ENCODE measurements at places on chromosomes 3 and 15.

GRCh38 chr15:52406601-52407000 lies 111.0 kb upstream of the MYO5C start:
- no peak for DNase-seq

DNA sequence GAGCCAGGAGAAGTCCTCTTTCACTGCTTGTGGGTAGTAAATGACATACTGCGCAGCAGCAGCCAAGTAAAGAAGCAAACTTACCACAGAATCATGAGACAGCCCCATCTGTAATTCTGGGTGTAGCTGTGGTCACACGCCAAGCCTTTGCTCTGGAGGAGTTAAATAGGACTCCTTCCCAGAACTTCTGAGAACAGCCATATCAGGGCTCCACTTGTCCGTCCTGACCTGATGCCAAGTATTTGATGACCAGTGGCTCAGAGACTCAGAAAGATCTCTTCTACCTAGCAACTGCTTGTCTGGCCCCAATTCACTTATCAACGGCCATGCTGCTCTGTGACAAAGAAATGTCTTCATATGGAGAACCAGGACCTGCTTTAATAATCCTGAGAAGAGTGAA lies 20.6 kb upstream of the GOLIM4 start:
- peak; percentile 83 for DNase-seq

DNA sequence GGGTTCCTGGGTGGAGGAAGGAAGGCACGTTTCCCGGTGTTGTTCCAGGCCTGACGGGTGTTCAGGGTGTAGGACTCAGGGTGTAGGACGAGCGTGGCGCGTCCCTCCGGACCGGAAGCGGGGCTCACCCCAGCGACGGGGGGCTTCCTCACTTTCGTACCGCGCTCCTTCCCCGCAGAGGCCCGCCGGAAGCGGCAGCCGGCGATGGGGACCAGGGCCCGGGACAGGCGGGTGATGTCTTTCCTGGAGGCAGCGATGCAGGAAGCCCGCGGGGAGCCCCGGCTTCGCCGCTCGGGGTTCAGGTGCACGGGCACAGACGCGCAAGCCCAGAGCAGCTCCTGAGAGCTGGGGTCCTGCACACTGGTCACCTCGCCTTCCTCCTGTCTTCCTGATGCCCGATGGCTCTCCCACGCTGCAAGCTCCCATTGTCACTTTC lies 13.4 kb downstream of the FOXL2NB start:
- no peak for DNase-seq

- no peak for DNase-seq
Observed at GRCh38 chr3:183492849-183493179, 62.7 kb downstream of the KLHL6 start.

GRCh38 chr15:74451861-74452835 lies 8.8 kb downstream of the UBL7 start:
- DNase-seq: no peak

GRCh38 chr3:25849641-25850385 lies 59.9 kb downstream of the OXSM start:
- no peak for DNase-seq

GRCh38 chr15:86611417-86612040 lies 531.9 kb downstream of the AGBL1 start:
- no peak for DNase-seq

GRCh38 chr3:156536524-156537316 lies 18.2 kb downstream of the SSR3 start:
- no peak for DNase-seq

DNA sequence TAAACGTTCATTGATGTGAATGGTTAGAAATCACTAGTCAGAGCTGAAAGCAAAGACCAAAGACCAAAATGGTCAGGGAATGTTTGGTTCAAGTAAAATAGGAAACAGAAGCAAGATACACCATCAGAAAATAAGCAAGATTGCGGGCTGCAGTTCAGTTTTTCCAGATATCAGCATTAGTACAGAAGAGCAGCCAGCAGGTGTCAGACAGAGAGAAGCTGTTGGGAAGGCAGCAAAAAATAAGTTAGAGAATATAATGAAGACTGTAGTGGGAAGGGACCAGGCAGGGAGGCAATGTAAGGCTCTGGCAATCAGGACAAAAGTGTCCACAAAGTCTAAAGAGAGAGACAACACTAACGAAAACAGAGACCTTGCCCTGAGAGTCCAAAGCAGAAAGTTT lies 639.4 kb upstream of the NAALADL2 start:
- no peak for DNase-seq

- no peak for DNase-seq
Observed at GRCh38 chr15:43187544-43188155, 2.4 kb downstream of the CCNDBP1 start.

DNA sequence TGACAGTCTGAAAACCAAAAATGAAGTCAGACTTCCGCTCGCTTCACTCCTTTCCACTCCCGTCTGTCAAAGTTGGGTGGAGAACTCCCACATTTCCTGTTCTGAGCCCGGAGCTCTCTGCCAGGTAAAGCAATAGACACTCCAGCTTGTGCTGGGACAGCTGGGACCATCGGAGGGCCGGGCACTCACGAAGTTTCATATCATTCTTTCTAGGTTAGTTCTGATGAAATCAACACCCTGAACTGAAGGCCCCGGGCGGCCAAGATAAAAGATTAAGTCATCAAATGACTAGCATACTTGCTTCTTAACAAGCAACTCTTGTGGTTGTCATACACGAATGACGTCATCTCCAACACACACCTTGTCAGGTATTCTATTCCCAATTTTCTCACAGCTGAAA lies 42.1 kb downstream of the MAGI1 start:
- DNase-seq: peak; percentile 76

DNA sequence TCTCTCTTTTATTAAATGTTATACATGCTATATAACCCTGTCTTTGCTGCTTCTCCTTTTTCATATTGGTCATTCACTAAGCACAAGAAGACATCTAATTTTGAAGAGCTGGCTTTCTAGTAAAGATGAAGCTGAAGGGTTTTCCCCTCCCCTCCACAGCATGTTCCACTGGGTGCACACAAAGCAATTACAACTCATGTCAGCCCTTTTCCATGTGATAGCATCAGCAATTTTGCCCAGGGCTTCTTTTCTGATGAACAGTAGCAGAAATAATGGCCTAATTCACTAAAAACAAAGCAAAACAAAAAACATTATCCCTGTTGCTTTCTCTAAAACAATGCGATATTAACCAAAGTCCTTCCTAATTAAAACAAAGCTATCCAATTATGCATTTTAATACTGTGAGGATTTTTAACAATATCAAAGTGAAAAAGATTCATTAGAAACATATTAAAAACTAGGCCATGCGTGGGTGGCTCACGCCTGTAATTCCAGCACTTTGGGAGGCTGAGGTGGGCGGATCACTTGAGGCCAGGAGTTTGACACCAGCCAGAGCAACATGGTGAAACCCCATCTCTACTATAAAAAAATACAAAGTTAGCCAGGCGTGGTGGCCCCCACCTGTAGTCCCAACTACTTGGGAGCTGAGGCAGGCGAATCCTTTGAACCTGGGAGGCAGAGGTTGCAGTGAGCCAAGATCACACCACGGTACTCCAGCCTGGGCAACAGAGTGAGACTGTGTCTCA lies 12.2 kb upstream of the PIK3R4 start:
- DNase-seq: no peak

DNA sequence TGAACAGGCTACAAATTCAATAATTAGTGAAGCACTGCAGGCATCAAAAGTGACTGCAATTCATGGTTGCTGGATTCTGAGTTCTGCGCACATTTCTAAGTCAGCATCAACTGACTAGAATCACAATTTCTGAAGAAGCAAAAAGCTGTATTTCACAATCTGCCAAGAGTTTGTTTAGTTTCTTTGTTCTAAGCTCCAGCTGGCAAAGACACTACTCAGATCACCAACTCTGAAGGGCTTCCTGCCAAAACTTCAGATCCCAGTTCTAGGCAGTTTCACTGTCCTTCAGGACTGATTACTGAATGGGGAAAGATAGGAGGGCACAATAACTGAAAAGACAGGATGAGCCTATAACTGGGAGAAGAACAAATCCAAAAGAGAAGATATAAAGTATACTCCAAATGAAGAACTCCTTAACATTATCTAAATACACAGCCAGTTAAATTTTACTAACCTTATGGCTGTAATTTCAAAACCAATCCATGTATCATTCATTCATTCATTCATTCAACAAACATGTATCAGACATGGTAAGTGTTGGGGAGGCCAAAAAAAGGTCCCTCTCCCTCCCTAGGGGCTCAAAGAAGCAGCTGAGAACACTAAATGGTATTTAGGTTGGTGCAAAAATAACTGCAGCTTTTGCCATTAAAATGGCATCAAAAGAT lies 17.1 kb downstream of the TJP1 start:
- DNase-seq: no peak

GRCh38 chr3:75886971-75887526 lies 101.7 kb upstream of the ZNF717 start:
- DNase-seq: no peak

DNA sequence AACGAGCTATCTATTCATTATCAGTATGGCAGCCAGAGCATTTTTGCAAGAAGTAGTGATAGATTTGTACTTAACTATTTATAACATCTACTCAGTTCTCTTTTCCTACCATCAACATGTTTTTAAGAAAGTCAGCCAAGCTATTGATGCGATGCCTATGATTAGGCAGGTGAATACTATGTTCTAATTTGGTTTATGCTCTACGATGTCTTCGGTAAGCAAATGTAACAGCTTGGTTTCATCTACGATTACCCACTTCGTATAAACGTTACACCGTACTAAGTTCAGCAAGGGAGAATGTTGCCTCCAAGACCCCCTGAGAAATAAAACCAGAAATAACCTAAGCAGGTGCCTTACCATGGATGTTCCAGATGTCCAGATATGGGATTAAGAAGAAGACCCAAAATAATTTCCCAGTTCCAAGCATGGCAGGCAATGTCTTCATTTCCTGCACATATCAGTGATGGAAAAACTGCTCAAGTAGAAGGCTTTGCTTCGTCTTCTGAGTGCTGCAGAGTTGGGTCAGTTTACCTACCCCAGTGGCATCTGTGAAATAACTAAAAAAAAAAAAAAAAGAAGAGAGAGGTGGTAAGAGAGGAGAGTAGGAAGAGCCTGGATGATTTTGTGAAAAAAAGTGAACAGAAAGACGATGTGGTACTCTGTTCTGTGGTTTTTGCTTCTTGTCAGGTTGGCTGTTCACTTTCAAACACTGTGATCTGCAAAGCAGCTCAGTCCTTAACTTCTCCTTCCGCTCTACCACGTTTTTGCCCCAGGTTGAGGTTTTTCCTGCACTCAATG lies at the start of gene BTLA:
Gene BTLA (minus strand): TSS at position 559 of the 798 bp plus-strand sequence. CDS start 114 bp downstream, at position 445.
- DNase-seq: no peak

DNA sequence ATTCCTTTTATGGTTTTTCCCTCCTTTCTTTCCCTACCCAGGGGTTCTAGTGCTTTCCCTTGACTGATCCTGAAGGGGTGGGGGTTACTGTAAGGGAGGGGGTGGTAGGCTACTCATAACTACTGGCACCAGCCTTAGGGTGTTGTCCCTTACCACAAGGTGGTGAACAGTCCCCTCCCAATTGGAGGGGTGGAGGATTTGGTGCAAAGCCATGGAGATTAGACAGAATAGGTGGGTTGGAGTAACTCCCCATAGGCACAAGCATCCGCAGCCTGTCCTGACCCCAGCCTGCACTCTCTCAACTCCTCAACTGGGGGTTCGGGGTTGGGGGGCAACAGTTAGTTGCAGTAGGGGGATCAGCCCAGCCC lies 2.6 kb upstream of the HYAL2 start:
- DNase-seq: no peak

DNA sequence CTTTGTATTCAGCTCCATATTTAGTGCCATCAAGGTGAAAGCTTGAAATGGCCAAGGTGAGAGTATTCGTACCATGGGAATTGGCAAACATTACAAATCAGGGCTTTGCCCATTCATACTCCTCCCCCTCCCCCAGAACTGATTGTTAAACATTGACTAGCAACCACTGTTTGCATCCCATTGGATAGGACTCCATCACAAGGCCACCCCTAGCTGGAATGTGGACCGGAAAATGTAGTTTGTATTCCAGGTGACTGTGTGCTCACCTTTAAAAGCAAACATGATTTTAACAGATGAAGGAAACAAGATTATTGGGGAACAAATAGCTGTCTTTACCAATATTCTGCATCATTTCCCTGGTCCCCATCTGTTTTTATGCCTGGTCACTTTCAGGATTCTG lies 14.1 kb downstream of the ST3GAL6 start:
- DNase-seq: no peak

DNA sequence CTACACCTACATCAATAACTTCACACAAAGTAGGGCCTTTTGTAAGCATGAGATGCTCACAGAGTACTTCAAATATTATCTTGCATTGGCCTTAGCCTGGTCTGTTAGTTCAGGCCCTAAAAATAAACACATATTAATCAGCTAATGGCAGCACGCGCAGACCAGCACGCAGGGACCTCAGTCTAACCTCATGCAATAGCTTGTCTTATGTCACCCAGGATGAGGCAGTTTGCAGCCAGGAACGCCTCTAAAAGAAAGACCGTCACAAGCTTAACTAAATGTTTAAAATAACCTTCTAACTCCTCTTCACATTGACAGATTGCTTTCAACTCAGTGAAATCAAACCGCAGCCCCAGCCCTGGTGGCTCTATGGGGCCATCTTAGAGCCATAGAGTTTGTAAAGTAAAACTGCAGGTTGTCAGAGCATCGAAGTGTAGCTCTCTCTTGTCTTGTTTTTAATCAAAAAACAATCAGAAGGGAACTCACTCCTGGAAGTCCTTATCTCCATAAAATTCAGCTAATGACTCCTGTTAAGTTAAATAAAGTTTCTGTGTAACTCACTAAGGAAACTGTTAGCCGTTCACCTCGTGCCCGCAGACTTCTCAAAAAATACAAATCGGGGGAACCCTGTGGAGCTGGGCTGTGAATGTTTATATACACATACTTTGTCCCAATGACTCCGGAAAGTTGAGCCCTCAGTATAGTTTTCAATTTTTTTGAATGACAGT lies 212.6 kb downstream of the CDIN1 start:
- no peak for DNase-seq

GRCh38 chr3:24802614-24803013 lies 308.0 kb upstream of the THRB start:
- no peak for DNase-seq

GRCh38 chr3:128919988-128920387 lies 40.6 kb downstream of the ACAD9 start:
- DNase-seq: no peak

GRCh38 chr3:59709702-59710553 lies 660.1 kb upstream of the CFAP20DC start:
- peak; percentile 66 for DNase-seq

DNA sequence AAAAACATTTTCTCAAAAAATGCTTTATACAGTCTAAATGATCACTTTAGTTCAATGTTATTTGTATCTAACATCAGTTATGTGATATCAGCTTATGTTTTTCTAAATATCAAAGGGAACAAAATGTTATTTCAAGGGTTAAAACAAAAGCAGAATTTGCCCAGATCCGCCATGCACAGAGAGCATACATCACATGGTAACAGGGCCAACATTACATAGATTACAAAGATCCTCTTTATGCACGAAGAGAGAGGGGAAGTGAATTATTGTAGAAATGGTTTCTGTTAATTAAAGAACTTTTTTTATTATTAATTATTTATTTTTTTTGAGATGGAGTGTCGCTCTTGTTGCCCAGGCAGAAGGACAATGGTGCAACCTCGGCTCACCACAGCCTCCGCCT lies 100.8 kb upstream of the MME start:
- DNase-seq: no peak

GRCh38 chr3:114494498-114494897 lies 200.7 kb downstream of the TIGIT start:
- no peak for DNase-seq

Data from upper lobe of left lung (tissue), 6 donors.